ENCODE measurements at places on chromosomes 12 and 14.

DNA sequence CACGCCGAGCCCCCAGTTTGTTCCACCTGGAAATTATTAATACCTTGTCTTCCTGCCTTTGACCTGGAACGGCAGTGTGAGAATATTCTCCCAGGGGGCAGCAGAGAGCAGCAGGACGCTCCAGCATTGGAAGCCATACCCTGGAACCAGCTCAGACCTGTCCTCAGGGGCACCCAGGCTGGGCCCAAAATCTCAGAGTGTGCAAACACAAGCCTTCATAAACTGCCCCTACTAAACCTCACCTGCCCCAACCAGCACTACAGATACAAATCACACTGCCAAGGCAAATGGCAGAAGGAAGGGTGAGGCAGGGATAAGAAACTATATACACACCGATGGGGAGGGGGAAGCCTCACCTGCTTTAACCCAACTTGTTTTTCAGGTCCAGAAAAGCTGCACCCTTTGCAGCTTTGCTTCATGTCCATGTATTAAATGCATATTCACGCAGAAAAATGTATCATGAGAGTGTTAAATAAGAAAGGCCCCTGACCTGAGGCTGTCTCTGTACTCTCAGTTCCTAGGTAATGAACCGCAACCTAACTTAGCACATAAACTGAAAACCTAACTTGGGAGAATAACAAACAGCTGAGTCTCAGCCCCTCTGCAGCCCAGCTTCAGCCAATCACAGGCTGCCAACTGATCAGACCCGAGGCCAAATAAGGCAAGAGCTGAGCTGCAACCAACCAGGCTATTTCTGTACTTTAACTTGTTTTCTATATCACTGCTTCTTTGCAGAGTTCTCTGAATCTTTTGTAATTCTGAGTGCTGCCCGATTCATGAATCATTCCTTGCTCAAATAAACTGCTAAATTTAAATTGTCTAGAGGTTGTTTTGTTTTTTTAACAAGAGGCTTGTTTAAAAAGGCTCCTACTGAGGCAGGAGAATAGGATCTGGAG, 130.1 kb downstream of the SPTSSA start:
- DNase-seq = peak; percentile 39

GRCh38 chr14:37600880-37601741, 5.7 kb downstream of the TTC6 start:
- no peak for DNase-seq

DNA sequence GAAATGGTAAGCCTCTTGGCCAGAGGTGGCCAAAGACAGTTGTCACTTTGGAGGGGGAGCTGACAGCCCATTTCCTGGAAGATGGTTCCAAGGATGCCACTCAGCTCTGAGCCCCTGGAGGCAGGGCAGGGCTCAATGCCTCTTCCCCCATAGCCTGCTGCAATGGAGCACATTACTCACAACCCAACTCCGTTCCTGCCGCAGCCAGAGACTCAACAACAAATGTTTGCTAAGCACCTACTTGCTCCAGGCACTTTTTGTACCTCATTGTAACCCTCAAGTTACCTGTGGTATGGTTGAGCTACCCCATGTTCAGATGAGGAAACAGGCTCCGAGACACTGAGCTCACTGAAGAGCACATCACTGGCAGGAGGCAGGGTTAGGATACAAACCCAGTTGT, 19.5 kb downstream of the IRF2BPL start:
- DNase-seq = no peak

GRCh38 chr14:28769276-28769880, 2.8 kb downstream of the FOXG1 start:
- no peak for DNase-seq

DNA sequence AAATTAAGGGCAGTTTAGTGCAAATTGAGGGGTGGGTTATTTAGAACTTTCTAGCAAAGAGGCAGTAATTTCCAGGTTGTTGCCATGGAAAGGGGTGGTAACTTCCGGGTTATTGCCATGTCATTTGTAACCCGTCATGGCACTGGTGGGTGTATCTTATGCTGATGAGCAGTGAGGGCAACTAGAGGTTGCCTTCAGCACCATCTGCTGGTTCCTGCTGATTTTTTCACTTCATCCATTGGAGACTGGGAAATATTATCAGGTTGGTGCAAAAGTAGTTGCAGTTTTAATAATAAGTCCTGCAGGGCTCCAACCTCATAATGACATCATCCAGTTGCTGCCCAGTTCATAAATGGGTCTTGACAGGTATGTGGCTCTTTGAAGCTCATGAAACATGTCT, 24.4 kb upstream of the SERPINA4 start:
- DNase-seq = no peak

- no peak for DNase-seq
Measured at GRCh38 chr12:26359576-26359975, 164.2 kb downstream of the SSPN start.

DNA sequence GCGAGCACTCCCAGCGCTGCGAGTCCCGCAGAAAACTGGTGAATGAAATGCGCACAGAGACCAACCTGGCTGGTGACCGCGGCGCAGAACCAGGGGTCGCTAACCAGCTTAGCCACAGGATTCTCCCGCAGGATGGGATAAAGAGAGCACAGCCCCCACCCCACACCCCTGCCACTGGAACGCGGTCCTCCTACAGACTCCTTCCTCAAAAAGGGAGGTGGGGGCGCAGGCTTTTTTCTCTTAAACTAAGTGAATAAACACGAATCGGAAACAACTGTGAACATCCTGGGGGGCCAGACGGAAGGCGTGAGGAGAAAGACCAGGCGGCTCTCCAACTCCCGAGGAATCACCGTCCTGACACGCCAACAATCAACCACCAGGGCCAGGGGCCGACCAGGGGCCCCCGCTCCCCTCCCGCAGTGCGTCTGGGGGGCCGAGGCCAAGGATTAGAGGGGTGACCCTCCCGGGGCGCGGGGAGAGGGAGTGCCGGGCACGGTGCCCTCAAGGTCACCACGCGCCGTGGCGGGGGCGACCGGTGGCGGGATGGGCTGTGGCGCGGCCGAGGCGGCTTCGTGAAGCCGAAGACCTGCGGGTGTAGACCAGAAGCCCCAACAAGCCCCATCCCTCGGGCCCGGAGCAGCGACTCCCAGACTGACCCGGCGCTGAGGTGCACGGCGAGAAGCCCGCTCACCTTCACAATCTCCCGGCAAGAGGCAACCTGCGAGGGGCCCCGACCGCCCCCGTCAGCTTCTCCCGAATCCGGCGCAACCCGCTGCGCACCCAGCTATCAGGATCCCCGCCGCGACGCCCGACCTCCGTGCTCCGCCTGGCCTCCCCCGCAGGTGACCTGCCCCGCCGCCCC, 704 bp downstream of the ATP2B1 start:
- DNase-seq = no peak

DNA sequence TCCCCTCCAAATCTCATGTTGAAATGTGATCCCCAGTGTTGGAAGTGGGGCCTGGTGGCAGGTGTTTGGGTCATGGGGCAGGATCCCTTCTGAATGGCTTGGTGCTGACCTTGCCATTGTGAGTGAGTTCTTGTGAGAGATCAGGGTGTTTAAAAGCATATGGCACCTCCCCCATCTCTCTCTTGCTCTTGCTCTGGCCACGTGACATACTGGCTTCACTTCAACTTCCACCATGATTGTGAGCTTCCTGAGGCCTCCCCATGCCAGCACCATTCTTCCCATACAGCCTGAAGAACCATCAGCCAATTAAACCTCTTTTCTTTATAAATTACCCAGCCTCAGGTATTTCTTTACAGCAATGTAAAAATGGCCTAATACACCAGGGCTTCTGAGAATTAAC, 79.8 kb upstream of the C14orf132 start:
- DNase-seq = no peak

DNA sequence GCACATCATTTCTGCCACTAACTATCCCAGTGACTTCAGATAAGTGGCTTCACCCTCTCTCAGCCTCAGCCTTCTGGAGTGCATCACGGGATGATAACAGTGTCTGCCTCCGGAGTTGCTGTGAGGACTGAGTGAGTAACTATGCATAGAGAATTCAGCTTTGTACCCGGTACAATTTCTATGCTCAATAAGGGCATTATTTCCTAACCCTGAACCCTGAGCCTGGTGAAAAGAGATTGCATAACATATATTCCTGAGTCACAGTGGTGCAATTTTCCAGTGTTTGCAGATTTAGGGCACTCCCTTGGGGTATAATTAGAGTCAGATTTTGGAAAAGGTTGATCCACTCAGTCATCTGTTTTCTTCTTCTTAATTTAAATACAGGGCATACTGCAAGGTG, 181.1 kb downstream of the PTPN11 start:
- DNase-seq = no peak

GRCh38 chr12:110102255-110102654, 21.9 kb upstream of the IFT81 start:
- DNase-seq = no peak

- DNase-seq = no peak
Measured at GRCh38 chr14:101635749-101636560, 74.7 kb downstream of the DIO3 start.

- DNase-seq = no peak
Measured at GRCh38 chr12:110007881-110008280, 8.7 kb downstream of the ANKRD13A start.

DNA sequence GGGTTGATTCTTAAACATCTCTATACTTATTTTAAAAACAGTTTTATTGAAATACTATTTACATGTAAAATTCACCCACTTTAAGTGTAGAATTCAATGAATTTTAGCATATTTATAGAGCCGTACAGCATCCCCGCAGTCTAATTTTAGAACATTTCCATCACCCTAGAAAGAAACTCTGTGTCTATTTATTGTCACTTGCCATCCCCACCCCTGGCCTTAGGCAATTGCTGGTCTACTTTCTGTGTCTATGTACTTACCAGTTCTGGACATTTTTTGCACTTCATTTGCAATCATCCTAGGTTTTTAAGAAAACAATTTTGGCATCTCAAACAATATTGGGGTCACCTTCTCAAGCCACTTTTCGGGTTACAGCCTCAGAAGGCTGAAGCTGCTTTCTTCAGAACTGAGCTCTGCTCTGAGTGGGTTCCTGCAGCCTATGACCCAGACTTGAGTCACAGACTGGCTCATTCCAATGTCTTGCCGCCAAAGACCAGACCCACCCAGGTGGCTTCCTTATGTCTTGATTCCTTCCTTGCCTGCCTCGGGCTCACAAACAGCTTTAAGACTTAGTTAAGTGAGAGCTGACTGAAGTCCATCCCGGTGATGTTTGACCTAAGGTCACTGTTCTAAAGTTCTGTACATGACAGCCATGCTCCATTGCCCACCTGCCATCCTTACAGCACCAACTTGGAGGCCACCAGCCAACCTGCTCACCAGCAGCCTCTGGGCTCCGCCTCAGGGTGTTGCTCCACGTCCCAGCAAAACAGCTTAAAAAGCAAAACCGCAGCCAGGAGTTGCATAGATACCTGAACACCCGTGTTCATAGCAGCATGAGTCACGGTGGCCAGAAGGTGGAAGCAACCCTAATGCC, 131.5 kb downstream of the CHST11 start:
- DNase-seq = no peak

DNA sequence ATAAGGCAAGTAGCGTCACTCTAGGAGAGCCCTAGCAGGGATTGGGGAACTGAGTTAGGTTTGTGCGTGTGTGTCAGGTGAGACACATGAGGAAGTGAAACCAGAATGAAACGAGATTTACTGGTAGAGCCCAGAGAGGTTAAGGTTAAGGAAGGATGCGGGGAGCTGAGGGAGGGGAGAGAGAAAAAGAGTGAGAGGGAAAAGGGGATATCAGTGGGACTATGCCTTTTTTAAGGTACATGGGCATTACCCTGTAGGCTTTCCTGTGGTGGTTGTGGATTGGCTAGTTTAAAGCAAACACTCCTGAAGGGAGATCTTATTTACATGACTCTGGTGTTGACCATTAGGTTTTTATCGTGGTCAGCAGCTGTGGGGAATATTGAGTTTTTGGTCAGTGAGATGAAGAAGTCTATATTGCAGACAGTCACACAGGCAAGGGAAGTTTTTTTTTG, 13.9 kb downstream of the ZDHHC17 start:
- no peak for DNase-seq
